ENCODE measurements at places on chromosomes 1 and 21. TPM values are rescaled to one million over a fixed set of nuclear protein-coding genes. Genes with fewer than 3 reads are reported as not detected.

The ZNF683 gene
- not detected for total RNA-seq

DNA sequence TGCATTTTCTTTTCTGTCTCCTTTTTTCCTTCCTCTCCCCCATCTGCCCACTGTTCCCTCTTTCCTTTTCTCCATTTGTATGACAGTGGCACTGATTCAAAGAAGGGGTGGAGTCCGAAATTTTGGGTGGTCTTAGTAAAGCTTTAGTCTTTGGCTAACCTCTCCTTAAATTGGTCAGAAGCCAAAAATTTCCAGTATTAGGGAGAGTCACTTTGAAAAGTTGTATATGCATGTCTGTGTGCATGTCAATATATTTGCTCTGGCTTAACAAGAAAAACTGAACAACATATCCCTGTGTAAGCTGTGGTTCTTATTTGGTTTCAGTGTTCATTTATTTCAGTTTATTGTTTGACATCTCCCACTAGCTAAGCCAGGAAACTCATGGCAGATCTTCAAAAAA, 314.8 kb upstream of the CXADR start:
- no peaks in the 10 kb centered on the region for H3K36me3 ChIP-seq
- H3K4me3 ChIP-seq = no peak overlapping the region
- no peak for DNase-seq

DNA sequence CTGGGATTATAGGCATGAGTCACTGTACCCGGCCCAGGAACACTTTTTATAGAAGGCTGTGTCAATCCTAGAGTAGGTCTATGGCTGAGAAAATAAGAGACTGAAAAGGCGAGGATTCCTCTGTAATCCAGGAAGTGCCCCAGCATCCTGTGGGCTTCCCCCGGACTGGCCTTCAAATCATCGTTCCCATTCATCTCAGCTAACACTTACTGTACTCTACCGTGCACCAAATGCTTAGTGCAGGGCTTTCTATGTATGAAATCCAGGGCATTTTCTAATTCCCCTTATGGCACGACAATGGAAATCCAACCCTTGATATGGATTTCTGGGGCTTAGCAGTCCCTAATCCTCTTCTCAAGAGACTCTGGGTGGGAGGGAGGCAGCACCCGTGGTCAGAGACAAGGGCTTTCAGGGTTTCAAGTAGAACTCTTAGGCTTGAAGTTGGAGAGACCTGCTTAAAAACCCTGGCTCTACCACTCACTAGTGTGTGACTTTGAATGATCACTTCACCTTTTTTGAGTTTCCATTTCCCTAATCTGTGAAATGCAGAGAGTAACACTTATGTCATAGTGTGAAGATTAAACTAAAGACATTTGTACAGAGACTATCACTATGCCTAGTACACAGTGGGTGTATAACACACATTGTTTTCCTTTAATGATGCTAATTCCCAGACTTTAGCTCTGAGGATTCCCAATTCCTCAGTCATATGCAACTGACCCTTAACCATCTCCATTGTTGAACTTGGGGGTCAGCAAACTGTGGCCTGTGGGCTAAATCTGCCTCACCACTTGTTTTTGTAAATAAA, 20.3 kb downstream of the MECR start:
- DNase-seq = no peak
- no peak overlapping the region for H3K4me3 ChIP-seq
- no peaks in the 10 kb centered on the region for H3K27me3 ChIP-seq
- H3K4me1 ChIP-seq = no peaks in the 10 kb centered on the region
- no peak overlapping the region for H3K27ac ChIP-seq

- H3K27me3 ChIP-seq = no peaks in the 10 kb centered on the region
- no peak overlapping the region for H3K27ac ChIP-seq
- no peaks in the 10 kb centered on the region for H3K4me1 ChIP-seq
- H3K4me3 ChIP-seq = no peak overlapping the region
- no peak for DNase-seq
These were observed 658.5 kb upstream of the ADGRL2 start for GRCh38 chr1:81142099-81142826.

DNA sequence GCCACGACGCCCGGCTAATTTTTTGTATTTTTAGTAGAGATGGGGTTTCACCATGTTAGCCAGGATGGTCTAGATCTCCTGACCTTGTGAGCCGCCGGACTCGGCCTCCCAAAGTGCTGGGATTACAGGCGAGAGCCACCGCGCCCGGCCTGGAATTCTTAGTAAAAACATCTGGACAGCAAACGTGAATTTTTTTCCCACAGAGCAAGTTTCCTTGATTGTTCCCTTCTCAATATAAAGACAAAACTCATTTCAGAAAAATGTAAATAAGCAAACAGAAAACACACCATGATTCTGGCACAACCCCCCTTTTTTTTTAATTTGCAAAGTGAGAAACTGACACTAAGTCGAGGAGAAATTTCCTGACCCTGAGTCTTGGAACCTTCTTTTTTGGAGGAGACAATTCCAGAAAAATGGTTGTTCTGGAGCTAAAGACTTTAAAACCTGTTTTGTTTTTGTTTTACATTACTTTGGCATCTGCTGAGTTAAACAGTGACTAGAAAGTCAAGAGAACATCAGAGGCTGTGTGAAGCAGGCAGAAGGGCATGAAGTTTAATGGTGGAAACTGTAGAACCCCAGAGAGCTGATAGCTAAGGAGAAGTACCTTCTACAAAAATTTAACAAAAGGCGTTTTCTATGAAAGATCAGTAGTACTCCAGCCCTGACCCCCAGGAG, 10.3 kb upstream of the HMGCS2 start:
- peaks cover 17% of the 10 kb centered on the region for H3K27me3 ChIP-seq
- no peaks in the 10 kb centered on the region for H3K36me3 ChIP-seq
- H3K27ac ChIP-seq = no peak overlapping the region
- no peak for DNase-seq

DNA sequence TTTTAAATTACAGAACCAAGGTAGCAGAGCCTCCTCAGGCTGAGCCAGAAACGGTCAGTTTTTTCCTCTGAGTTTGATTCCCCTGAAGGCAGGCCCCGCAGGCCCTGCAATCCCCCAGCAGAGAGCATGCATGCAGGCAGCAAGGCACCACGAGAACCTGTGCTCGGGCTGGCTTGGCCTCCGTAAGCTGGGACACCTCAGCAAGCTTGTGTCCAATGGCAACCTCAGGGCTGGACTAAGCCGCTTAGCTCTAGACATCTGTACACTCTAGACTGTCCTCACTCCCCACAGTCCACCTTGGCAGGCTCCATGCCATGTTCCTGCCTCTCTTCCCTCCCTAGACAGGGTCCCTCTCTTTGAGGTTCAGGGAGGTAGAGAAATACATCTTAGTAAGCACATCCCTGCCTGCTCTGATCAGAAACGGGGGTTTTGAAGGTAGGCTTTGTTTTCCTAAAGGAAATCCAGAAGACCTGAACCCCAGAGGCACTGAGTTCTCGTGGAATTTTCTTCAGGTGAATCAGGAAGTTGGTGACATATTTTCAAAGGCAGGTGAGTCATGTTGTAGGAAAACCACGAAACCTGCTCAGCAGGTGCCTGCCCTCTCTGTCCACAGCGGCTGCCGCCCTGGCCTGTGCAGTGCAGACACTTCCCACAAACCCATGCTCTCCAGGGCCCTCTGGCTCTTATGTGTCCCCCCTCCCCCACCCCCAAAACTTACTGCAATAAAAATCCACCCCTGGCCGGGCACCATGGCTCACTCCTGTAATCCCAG, 7.0 kb downstream of the TMEM63A start:
- no peak overlapping the region for H3K27ac ChIP-seq
- H3K27me3 ChIP-seq = no peaks in the 10 kb centered on the region
- H3K4me3 ChIP-seq = no peak overlapping the region

DNA sequence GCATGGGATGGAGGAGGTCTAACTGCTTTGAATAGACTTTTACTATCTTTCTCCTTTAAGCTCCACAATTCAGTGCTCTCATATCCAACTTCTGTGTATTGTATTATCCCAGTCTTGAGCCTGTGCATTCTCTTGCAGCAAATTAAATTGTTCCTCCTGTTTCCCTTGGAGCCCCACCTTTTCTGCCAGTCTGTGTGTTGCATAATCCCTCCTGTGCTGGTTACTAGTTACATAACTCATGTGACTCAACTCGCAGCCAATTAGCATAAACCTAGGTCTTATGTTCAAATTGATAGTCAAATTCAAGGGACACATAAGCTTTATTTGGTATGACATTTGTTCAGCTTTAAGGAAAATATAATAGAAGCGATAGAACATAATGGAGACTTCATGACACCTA, 1863.5 kb downstream of the MRPL39 start:
- no peak overlapping the region for H3K4me3 ChIP-seq
- no peaks in the 10 kb centered on the region for H3K4me1 ChIP-seq
- no peak for DNase-seq
